SK-N-SH (cell line): ENCODE measurements at places on chromosomes 2 and 18.

GRCh38 chr2:216564611-216565010 lies 66.0 kb downstream of the RPL37A start:
- DNase-seq, result no peak

DNA sequence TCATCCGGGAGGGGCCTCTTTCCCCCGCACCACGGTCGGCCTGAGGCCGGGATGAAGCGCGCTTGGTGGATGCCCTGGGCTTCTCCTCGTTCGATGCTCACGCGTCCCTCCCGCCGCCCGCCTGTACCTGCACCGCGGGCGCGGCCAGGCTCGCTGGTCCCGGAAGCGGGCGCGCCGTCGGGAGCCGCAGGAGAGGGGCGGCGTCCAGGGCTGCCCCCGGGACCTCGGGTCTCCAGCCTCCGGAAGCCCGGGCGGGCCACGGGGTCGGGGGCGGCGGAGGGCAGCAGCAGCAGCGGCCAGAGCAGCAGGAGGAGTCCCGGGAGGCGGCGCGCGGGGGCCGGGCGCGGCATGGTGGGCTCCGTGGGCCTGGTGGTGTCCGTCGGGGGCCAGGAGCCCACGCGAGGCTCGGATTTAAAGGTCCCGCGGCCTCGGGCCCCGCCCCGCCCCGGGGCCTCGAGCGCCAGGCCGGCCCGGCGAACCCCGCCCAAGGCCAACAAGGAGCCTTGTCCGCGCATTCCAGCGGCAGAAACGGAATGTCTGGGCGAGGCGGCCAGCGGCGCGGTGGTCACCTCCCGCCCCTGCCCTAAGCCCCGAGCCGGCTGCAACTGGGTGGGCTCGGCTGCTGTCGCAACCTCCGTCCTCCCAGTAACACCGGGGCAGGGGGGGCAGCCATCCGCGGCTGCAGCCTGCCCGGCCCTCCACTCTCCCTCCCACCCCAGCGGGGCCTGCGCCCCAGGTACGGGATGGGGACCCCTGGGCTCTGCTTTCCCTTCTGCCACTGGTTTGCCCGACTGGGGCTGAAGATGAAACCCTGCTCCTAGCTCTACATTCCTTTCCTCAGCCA lies at the start of gene MATN3:
MATN3 (minus strand) TSS at position 387 of the 844 bp plus-strand sequence; CDS start at position 350, 37 bp downstream.
- DNase-seq, result peak; percentile 84

- DNase-seq, result no peak
Measured at GRCh38 chr2:74527741-74528140, 1.7 kb upstream of the DQX1 start.

GRCh38 chr2:73776869-73777519 lies 2.9 kb downstream of the DUSP11 start:
- no peak for DNase-seq

GRCh38 chr2:133641497-133641896 lies 73.2 kb upstream of the NCKAP5 start:
- no peak for DNase-seq

DNA sequence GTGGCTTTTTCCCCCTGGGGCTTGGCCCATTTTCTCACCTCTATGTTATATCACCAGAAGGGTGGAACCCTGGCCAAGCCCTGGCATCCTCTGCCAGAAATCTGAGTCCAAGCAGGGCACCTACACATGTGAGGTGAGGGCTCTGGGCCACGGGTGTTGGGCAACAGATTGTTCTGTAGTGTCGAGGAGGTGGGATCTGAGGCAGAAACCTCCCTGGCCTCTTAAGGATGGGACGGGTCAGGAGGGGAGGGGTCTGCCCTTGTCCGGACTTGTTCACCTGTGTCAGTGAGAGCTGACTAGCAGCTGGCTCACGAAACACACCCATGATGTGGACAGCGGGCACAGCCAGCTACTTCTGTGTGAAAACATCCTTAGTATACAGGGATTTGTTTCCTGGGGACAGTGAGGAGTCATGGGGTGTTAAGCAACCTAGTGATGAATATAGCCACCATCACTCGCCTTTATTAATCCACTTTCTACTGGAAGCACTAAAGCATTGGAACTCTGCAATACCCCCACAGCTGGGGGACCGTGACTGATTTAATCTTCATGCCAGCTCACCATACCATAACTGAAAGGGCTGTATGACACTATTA lies 35.6 kb downstream of the EPAS1 start:
- no peak for DNase-seq

DNA sequence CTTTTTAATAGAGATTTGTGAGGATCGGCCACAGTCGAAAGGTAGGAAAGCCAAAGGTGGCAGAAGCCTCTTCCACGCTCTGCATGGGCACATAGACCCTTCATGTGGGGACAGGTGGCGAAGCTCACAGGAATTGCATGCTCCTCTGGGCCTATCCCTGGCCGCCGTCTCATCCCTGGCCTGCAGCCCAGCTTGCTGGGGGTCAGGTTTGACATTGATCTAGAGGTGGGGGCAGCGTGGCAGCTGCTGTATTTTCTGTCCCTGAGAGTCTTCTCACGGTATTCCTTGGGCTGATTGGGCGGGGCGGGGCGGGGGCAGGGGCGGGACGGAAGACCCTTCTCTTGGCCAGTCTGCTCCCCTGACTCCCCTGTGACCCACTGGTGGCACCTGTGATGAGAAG lies 48.9 kb downstream of the STK25 start:
- DNase-seq, result no peak

- DNase-seq, result no peak
Measured at GRCh38 chr18:41690332-41691127, 264.5 kb upstream of the PIK3C3 start.

DNA sequence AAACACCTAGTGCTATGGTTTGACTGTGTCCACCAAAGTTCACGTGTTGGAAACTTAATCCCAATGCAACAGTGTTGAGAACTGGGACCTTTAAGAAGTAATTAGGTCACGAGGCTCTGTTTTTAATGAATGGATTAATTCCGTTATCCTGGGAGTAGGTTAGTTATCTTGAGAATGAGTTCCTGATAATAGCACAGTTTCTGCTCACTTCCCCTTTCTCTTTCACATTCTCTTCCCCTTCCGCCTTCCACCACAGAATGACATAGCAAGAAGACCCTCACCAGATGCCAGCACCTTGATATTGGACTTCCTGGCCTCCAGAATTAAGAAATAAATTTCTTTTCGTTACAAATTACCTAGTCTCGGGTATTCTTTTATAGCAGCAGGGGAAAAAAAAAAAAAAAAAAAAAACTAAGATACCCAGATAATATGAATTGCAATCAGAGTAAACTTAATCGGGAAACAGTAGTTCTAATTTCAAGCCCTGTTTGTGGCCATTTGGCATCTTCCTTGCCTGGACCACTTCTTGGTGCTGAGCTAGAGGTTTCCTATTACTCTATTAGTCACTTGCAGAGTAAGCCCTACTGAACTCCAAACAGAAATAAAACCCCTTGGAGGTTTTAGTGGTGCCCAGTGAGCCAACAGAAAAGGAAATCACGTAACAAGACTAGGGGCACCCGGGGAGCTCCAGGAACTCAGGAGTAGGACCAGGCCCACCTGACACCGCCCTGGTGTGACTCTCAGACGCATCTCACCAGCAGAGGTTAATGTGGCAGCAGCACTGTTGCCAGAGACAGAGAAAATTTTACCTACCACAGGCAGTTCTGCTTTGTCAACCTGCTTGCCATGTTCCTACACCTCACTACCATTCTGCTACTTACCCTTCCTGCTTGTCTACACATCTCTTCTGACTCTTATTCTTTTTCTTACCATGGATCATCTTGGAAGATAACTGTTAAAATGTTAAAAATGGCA lies 147.6 kb upstream of the CAB39 start:
- no peak for DNase-seq

GRCh38 chr2:165203689-165204559 lies at the start of gene SCN3A:
TSS of gene SCN3A (minus strand) at chr2:165204050. CDS start at chr2:165176394, 27,656 bp downstream.
- peak; percentile 25 for DNase-seq

- DNase-seq, result no peak
Measured at GRCh38 chr18:25457601-25458000, 105.6 kb upstream of the ZNF521 start.

- peak; percentile 39 for DNase-seq
Measured at GRCh38 chr2:120564213-120565094, 171.2 kb upstream of the GLI2 start.

DNA sequence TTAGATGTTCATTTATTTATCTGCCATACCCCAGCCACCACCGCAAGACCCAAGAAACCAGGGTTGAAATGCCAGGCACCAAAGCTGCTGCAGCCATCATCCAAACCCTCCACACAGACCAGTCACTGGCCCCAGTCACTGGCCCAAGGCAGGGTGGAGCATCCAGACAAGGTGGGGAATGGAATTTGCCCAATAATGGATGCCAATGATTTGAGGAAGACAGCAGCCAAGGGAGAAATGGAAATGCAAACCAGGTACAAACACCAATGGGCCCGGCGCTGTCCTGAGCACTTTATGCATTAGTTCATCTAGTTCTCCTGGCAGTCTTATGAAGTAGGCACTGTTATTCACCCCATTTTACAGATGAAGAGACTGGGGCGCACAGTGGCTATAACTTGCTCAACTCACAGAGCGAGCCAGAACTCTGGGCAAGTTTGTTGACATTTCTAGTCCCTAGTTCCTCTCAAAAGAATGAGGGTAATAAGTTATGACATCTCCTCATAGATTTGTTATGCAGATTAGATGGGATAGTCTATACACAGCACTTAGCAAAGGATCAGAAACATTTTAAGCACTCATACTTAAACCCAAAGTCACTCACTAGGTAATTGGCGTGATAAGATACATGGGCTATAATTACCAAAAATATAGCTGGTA lies 173.3 kb downstream of the TMEM247 start:
- no peak for DNase-seq

- DNase-seq, result peak; percentile 49
Measured at GRCh38 chr2:113138428-113139322, 11.3 kb downstream of the IL1RN start.
